Activated CD8-positive, alpha-beta memory T cell treated with anti-CD3 and anti-CD28 coated beads for 24 hours (primary cell): ENCODE measurements at places on chromosomes 7 and 10.

DNA sequence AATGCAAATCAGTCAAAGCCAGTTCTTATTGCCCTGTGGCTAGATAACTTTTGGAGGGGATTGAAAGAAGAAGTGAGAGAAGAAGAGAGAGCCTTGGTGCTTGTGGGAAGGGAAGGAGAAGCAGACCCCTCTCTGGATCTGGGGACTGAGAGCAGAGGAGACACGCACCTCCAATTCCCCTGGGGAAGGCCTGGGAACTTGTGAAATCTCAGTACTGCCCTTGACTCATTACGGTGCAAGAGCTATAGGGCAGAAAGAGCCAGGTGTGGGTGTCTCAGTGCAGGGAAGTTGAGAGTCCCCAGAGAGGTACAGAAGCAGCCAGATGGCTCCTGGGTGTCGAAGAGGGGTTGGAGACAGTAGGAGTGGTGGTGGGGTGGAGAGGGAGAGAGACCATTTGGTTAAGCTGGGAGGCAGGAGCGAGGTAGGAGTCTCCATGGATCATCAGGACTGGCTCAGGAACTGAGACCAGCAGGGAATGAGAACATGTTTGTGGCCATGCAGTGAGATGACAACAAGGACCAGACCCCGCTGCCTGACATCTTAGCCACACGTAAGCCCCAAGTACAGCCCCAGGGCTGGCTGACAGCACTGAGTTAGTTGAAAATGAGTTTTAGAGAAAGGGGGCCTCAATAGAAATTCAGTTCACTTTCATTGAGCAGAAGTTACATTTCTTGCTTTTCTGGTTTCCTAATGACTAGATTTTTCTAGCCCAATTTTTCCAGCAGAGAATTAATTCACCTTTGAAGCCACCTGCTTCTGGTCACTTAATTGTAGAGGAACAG, 238.2 kb downstream of the BUB3 start:
- DNase-seq = no peak

DNA sequence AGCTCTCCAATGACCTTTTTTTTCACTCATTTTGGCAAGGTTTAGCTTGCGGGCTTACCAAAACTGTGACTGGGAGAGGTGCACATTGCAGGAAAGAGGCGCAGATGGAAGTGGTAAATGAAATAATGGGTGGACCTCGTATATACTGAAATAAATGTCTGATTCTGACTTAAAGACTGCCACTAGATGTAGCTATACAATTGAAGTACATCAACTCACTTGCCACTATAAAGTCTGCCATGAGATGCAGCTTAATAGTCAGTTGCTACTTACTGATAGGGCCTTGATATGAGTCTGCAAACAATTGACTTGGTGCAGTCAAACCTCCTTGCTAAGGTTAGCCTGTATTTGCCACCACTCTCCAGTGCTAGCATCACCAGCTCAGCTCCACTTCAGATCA, 525.9 kb upstream of the MBL2 start:
- no peak for DNase-seq

DNA sequence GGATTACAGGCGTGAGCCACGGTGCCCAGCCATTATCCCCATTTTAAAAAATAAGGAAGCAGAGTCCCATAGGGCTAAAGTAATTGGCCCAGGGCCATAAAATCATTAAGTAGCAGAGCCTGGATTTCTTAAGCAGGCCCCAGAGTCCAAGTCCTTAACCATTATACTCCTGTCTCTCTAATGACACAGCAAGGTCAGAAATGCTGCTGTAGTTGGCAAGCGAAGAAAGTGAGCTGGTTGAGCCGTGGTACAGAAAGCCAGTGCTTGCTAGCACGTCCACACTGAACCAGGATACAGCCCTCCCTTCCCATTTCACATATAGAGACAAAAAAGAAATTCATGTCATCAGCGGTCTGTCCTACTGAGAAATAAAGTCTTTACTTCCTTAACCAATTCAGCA, 562.7 kb downstream of the GALNT17 start:
- no peak for DNase-seq

GRCh38 chr10:30645340-30645827, 15.8 kb upstream of the LYZL2 start:
- DNase-seq = no peak

GRCh38 chr7:111864291-111864976, 302.1 kb upstream of the IMMP2L start:
- DNase-seq = no peak

- no peak for DNase-seq
Measured at GRCh38 chr10:72610466-72610865, 15.4 kb downstream of the MICU1 start.

- no peak for DNase-seq
Measured at GRCh38 chr7:158694650-158695049, 10.0 kb downstream of the NCAPG2 start.

DNA sequence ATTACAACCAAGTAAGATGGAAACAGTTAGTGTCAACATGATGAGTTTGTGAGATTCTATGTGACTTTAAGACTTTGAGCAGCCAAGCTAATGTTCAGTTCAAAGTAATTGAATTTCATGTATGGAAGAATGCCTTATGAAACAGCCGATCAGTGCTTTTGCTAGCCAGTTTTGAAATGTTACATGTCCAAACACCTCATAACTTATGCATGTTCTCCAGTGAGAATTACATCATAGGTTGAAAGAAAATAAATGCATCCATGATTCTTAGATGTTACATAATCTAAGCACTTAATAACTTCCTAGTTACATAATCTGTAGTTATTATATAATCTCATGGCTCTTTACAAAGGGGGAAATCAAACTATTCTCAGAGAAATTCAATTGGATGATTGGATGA, 211.3 kb downstream of the BICC1 start:
- no peak for DNase-seq

DNA sequence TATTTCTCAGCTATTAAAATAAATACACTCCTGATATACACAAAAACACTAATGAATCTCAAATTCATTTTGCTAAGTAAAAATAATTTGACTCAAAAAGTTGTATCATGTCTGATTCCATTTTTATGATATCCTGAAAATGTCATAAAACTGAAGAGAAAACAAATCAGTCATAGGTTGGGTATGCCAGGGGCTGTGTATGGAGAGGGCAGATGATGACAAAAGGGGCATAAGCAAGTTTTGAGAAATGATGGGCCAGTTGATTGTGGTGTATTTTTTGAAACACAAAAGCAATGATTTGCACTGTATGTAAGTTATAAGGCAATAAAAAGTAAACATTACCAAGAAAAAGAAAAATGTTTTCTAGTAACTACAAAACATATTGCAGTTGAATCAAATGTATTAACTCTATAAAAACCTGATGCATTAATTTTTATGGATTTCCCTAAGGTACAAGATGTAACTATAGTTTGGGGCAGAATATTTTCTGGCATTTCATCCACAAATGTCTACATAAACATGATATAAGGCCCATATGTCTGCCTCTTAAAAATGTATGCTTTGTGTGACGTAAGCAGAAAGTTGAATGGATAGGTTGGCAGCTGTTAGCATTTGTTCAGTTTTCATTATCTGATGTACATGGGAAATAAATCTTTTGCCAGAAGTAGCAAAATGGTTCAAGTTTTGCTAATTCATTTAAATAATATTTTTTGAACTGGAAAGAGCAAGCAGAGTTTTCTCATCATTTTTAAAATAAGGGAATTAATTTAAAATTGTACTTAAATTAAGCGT, 35.1 kb upstream of the ING3 start:
- DNase-seq = no peak

- no peak for DNase-seq
Measured at GRCh38 chr10:132665946-132666704, 119.8 kb downstream of the NKX6-2 start.

- DNase-seq = no peak
Measured at GRCh38 chr7:75729851-75730274, 8.9 kb downstream of the HIP1 start.

DNA sequence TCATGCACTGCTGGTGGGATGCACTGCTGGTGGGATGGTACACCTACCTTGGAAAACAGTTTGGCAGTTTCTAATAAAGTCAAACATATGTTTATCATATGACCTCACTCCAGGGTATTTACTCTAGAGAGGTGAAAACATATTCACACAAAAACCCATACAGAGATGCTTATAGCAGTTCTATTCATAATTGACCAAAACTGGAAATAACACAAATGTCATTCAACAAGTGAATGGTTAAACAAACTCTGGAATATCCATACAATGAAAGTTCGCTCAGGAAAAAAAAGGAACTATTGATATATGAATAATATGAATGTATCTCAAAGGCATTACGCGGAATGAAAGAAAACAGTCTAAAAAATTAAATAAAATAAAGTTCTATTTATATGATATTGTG, 19.5 kb downstream of the CCDC71L start:
- DNase-seq = no peak

GRCh38 chr10:19499291-19499770, 316.9 kb upstream of the PLXDC2 start:
- DNase-seq = no peak

- DNase-seq = no peak
Measured at GRCh38 chr7:157439149-157439548, 102.3 kb downstream of the DNAJB6 start.

- no peak for DNase-seq
Measured at GRCh38 chr7:155303039-155303593, 5.4 kb downstream of the INSIG1 start.

GRCh38 chr7:148014541-148014940, 576.0 kb upstream of the C7orf33 start:
- no peak for DNase-seq
